ENCODE measurements at places on chromosomes 3 and 15.

DNA sequence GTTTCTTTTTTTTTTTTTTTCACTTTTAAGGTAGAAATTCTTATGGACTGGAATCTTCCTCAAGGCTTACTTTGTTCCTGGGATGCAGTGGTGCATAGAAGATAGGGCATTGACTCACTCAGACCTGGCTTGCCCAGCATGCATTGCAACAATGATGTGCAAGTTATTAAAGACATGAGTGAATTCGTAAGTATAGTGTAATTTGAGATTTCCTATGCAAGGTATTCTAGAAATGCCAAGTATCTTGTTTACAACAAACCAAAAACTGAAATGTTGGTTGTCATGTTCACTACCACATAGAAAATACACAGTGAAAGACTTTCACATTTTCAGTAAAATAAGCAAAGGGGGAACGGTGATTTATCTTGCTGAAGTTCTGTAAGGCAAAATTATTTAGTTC lies 56.5 kb upstream of the FNDC3B start:
- no peak for DNase-seq

DNA sequence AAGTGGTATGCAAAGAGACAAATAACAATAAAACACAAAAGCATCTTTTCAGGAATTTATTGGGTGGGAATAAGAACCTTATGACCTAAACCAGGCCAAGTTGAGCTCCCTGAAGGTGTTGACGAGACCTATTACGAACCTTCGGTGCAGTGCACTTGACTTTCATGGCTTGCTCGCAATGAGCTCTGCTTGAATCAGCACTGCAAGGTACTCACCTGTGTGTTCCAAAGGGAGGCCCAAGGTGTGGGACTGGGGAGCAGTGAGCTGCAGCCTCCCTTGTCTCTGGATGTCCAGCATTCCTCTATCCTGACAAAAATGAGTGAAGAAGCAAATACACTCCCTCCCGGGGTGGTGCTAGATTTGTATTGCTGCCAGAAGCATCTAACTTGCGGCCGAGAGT lies at the start of gene MDFIC2:
MDFIC2 (minus strand) TSS at position 303 of the 400 bp plus-strand sequence. CDS start 665 bp downstream, outside the sequence.
- no peak for DNase-seq

DNA sequence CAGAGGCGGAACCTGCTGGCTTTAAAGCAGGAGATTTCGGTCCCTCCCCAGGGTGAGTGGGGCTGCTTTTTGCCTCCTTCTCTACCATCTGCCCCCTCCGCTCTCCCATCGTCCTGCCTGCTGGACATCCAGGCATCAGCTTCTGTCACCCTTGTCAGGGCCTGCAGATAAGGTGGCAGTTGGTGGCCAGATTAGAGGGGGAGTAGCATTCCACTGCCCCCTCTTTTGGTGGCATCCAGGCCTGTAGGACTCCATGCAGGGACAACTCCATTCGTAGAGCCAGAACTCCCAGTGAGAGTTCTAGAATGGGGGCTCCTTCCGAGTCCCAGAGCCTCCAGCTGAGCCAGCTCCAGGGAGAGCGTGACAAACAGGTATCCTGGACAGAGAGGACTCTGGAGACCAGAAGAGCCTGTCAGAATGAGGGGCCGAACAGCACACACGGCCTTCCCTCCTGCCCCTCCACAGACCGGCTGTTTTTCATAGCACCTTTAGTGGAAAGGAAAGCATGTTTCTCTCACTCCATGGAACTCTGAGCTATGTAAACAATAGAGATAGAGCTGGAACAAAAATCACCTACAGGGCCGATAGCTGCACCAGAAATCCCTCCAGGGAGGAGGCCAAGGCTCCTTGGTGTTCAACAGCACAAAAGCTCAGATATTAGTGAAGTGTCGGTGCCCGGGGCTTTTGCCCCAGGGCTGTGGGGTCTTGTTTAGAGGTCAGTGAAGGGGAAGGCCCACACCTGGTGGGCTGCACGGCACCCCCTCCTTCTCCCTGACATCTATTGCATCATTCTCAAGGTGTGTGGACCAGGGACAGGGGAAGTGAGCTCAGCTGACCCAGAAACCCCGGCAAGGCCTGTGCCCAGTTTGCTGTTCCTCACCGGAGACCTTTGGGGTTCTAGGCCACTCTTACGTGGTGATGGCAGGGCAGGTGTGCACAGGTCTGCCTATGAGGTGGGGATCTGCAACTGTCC lies 34.2 kb downstream of the MAGEF1 start:
- DNase-seq = no peak

GRCh38 chr3:44227632-44228031 lies 14.1 kb upstream of the TOPAZ1 start:
- no peak for DNase-seq

DNA sequence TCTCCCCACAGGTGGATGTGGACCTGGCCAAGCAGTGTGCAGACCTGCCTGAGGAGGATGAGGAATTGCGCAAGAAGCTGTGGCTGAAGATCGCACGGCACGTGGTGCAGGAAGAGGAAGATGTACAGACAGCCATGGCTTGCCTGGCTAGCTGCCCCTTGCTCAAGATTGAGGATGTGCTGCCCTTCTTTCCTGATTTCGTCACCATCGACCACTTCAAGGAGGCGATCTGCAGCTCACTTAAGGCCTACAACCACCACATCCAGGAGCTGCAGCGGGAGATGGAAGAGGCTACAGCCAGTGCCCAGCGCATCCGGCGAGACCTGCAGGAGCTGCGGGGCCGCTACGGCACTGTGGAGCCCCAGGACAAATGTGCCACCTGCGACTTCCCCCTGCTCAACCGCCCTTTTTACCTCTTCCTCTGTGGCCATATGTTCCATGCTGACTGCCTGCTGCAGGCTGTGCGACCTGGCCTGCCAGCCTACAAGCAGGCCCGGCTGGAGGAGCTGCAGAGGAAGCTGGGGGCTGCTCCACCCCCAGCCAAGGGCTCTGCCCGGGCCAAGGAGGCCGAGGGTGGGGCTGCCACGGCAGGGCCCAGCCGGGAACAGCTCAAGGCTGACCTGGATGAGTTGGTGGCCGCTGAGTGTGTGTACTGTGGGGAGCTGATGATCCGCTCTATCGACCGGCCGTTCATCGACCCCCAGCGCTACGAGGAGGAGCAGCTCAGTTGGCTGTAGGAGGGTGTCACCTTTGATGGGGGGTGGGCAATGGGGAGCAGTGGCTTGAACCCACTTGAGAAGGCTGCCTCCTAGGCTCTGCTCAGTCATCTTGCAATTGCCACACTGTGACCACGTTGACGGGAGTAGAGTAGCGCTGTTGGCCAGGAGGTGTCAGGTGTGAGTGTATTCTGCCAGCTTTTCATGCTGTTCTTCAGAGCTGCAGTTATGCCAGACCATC lies 8.6 kb downstream of the VPS18 start:
- no peak for DNase-seq

DNA sequence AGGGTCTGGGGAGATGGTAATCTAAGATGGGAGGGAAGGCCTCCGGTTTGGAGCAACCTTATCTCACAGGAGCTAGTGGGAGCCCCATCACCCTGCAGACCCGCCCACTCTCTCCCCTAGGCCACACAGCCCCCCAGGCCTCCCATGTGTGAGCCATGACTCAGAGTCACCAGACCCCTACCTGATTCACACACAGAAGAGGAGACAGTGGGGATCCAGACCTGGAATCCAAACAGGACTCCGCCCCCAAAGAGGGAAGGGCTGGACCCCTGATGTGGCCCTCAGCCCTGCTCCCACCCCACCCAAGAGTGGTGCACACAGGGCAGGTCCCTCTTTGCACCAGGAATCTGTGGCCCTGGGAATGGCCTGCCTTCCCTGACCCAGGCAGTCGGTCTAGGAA lies 97.4 kb downstream of the ADCY5 start:
- no peak for DNase-seq

DNA sequence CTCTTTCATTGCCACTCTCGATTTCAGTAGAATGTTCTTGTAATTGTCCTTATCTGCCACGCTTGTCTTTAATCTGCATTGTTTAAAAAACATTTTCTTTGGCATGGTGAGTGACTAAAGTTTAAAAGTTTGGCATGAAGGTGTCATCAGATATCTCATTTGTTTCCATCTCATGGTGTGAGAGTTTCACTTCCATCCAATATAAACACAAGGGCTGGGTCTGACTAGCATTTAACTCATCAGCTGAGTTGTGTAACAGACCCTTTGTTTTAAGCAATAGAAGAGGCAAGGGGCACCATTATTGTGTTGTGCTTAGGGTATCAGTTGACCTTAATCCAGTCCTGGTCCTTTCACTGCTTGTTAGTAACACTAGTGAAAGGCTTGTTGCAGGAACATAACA lies 49.9 kb upstream of the IL12A start:
- no peak for DNase-seq

DNA sequence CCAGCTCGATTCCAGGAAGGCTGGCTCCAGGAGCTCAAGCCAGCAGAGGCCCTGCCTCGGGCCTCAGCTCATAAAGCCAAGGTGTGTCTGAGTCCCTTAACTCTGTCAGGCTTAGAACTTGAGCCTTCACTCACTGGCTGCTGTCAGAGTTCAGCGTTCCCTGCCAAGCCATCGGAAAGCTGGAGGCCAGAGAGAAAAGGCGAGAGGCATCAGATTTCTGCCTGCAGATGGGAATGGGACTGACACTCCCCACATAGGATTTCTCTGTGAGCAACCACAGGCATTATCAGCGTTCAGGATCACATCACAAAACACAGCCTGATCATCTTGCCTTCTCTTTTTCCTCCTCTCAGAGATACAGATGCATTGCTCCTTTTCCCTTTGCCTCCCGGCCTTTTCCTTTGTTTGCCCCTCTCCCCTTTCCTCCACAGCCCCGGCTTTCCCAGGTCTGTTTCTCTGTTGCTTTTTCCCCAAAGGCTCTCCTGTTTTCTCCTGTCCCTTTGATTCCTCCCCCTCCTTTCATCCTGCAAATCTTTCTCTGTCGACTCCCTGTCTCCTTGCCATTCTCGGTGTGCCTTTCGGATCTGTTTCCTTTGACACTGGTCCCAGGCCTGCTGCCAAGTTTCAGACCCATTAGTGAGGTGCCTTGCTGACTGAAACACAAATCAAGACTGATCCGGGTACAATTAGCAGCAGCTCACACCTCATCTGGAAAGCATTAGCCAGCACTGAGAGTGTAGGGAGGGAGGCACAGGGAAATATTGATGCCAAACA lies 44.5 kb upstream of the BOC start:
- DNase-seq = no peak

DNA sequence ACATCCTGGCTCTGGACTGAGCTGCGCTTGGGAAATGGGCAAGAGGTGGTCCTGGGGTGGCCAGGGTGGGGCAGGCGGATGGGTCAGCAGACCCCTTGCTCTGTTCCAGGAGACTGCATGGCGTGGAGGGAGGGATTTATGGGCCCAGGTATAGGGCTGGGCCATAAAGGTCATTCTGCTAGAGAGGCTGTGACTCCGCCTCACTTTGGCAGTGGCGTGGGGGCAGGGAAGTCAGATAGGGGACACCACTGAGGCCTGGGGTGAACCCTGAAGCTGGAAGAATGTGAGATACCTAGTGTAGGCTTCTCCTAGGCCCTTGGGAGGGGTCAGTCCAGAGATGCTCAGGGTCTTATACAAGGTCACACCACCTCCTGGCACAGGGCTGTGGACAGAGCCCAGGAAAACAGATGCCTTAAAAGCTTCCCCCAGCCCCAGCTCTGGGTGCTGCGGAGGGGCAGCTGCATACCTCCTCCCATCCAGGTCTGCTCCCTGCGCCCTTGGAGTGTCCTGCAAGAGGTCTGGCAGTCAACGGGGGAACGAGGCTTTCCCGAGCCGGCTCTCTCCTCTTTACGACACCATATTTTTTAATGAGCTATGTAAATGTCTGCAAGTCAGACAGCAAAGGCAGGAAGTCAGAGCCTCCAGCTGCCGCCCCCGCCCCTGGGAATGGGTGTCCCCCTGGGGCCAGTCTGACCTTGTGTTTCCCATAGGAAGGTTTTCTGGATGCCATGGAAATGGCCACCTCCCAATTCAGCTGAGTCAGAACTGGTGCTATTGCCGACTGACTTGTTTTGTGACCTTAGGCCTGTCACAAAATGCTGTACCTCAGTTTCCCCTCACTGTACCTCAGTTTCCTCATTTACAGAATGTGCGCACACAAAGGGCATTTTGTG lies 26.3 kb downstream of the LINGO1 start:
- DNase-seq = no peak

GRCh38 chr3:145058483-145058882 lies 1086.9 kb downstream of the DIPK2A start:
- DNase-seq = no peak

DNA sequence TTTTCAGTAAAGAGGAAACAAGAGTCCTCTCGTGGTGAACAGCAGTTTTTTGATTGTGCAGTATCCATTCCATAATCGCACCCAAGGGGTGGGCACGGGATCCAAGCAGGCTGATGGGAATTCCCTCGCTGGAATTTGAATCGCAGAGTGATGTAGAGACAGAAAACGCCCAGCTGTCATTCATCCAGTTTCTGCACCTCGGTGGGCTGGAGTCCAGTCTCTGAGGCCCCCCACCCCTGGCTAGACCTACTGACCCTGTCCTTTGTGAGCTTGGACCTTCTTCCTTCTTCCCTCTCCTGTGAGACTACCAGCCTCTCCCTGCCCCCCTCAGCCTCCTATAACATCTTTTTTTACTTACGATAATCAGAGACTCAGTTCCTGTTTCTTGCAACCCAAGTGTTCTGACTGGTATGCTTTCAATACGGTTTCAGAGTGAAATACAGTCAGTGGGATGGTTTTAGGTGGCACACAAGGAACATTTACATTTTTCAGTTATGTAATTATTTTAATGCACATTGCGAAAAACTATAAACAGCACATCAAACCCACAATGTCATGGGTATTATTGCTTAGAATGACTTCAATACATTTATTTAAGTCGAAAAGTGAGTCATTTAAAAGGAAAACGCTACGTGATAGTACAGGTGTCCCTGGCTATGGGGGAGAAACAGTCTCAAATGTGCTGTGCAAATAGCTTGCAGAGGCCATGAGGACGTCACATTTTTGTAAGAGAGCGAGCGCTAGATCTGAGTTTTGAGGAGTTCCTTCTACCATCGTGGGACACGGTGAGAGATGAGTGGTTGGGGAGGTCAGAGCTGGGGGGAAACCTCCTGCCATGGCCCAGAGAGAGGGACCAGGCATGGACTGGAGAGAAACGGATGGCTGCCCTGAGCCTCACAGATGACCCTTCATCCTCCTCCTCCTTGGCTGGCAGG lies 37.5 kb upstream of the CHST2 start:
- no peak for DNase-seq

DNA sequence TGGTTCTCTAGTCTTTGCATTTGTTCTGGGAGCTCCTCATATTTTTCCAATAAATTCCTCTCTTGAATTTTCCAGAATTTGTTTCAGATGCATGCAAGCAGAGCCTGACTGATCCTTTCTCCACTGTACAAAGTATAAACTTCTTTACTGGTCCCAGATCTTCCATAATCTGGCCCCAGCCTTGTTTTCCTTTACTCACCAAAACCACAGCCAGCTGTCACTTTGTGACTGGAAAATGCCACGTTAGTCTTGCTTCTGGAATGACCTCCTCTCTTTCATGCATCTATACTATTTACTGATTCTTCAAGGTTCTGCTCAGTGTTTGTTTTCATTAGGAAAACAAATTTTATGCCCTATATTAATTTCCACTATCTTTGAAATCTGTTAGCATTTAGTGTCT lies 60.4 kb upstream of the SPPL2A start:
- no peak for DNase-seq

DNA sequence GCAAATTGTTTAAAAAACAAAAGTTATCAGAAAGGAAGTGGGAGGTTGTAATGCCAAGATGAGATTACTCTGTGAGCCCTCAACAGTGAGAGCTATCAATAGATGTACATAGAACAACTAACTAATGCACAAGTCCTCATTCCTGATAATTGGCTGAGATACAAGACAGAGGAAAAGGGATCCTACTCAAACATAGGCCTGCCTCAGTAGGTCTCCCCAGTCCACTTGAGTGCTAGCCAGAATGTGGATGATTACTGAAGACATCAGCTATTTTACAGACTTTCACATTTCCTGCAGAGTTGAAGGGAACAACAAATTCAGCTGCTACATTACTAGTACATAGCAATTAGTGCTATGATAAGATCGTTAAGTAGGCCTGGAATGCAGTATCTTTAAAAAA lies 981.9 kb downstream of the TUSC7 start:
- no peak for DNase-seq

All from T follicular helper cell (primary cell).